ENCODE measurements at places on chromosomes 1 and 21.

DNA sequence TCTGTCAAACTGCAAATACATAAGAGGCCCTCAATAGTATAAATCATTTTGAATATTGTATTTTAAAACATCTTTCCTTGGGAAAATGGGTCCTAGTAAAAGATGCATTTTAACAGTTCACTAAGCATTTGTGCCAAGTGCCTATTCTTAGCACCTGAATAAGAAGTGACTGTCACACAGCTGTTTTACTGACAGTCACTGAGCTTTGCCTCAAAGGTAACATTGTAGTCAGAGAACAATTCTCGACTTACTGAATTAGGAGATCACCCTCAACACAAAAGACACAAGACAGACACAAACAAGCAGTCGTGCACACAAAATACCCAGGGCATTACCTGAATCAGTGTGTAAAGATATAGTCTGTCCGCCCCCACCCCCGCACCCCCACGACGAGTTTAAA, 408 bp downstream of the ESRRG start:
- DNase-seq, result no peak

- DNase-seq, result no peak
These were observed at the start of the genes SHE and TDRD10 for GRCh38 chr1:154502066-154502743. Gene SHE (minus strand): TSS chr1:154502412. CDS start chr1:154502026, 386 bp downstream. Gene TDRD10 (plus strand): TSS chr1:154502219. CDS start chr1:154506904, 4,685 bp downstream.

DNA sequence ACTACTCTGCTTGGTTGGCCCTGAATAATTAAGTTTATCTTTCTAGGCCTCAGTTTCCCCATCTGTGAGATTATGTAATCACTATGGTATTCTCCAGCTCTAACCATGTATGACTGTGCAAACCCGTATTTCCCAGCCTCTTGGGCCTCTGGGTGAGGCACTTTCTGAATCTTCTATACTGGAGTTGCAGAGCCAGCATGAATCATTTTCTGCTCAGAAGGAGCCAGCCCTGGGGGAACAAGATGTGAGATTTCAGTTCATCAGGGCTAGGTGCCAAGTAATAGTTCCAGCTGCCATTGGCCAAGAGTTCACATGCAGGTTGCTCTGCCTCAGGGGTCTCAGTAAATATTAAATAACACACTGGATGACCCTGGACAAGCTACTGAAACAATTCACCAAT, 47.7 kb upstream of the USP24 start:
- no peak for DNase-seq

GRCh38 chr1:6509220-6509918, 17.9 kb upstream of the PLEKHG5 start:
- DNase-seq, result no peak

- no peak for DNase-seq
These were observed 40.7 kb upstream of the BCAR3 start for GRCh38 chr1:93722081-93723031.

GRCh38 chr1:22076346-22076745, 23.8 kb downstream of the CDC42 start:
- no peak for DNase-seq

DNA sequence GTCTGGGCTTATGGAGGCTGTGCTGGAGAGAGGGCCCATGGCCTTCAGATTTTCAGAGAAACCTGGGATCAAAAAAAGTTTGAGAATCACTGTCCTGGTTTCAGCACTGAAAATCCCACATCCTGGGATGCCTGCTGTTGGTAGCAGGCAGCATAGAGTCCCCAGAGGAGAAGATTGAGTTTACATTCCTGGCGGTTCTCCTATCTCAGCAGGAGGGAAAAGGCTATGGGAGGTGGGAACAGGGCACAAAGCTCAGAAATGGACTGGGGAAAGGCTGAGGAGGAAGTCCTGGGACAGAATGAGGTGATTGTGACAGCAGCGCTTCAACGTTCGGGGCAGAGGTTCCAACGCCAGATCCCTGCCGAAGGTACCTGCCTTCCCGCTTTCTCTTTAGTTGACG, 103.4 kb downstream of the ETS2 start:
- DNase-seq, result no peak

DNA sequence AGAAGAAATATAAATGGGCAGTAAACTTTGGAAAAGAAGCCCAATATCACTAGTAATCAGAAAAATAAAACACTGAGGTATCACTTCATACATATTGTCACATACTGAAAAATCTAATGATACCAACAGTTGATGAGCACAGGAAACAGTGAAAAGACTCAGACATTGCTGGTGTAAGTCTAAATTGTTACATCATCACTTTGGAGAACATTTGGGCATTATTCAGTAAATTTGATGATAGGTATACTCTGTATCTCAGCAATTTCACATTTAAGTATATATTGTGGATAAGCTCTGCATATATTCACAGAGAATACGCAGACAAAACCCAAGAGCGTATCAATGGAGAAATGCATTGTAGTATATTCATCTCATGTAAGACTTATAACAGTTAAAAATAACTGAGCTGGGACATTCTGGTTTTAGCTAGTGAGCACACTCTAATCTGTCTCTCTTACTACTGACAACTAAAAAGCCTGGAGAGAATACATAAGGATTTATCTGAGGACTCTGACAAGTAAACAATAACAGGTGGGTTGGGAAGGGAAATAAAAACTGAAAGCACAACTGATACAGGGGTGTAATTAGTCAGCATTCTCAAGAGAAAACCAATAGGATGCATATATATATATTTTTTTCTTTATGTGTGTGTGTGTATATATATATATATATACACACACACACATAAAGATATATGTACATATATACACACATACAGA, 212.7 kb upstream of the JUN start:
- DNase-seq, result no peak

GRCh38 chr1:233673947-233674431, 60.1 kb downstream of the KCNK1 start:
- no peak for DNase-seq

DNA sequence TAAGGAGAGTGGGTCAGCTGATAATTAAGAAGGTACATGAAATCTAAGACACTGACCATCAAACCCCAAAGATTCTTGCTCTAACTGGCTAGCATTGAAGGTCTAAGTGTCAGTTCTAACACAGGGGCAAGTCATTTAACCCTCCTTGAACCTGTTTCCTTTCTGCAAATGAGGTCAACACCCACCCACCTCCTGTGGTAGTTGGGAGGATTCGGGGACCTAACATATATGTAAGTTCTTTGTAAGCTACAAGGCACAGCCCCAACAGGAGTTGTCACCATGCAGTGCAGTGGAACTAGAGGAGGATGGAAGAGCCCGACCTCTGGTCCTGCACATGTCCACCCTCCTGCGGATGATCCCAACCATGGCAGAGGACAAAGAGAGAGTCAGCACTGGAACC, 2.4 kb downstream of the NUDT17 start:
- DNase-seq, result no peak

DNA sequence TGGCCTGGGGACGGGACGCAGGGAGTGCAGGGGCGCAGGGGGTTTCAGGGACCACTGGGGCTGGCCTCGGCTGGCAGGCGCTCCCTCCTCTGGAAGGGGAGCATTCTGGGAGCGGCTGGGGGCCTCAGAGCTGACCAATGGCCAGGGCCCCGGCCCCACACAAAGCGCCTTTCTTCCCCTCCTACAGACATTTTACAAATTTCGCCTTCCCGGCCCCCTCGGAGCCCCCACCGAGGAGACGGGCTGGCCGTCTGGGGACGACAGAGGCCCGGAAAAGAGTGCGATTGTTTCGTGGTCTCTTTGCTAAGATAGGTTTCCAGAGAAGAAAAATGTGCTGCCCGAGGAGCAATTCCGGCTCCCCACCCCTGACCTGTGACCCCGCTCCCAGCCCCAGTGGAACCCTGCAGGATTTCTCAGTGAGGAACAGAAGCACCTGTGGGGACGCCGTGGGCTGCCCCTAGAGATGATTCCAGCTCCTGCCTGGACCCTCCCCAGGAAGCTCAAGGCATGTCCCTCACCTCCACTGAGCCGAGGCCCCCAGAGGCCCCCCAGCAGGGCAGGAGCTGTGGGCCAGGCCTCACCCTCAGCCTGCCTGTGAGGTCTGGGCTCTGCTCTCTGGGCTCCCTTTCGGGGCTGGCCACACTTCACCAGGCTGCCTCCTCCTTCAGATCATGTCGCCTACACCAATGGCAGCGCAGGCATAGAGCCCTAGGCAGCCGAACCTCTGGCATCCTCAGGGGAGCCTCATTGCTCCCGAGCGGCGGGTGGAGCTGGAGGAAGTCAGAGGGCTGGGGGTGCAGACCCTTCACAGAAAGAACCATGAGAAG, 15.0 kb upstream of the PLEKHG5 start:
- no peak for DNase-seq

DNA sequence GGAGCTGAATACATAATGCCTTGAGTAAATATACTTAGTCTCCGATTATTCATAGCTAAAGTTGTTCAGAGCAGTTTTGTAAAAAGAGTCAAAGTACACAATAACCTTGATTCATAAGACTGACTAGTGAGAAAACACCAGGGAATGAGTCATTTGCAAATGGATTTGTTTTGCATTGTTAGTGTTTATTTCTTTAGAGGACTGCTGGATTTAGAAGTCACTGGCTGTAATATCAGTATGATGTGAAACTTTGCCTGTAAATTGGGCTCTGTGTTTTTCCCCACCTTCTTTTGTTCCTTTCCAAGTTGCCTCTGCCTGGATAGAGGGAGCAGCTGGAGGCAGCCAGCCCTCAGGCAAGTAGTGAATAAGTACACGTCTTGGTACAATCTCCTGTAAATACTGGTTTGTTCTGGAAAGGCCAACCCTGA, 474.7 kb downstream of the NUF2 start:
- no peak for DNase-seq

DNA sequence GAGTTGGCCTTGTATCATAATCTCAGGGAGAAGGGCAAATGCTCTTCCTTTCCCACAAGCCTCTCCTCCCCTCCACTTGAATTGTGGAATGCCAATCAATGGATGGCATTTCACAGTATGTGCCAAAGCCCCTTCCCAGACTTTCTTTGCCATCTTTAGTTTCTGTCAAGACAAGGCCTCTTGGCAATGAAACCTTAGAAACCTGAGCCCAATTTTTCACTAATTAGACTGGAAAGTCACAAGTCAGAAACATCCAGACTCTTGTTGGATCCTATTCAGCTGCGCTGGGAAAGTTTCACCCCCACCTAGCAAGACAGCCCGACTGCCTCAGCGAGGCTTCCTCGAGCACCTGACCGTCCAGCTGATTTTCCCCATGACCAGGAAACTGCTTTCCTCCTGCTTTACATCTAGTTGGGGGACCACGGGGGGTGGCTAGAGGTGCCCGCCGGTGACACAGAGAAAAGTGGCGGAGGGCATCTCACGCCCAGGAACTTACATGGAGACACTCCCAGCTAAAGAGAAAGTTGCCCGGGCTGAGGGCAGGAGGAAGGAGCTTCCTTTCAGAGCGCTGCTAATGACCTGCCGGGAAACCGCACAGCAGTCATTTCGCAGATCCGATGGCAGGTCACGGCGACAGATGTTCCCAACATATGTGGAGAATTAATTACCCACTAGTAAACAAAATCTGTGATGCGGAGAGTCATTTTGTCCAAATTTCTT, 302.6 kb upstream of the RRP15 start:
- no peak for DNase-seq

- no peak for DNase-seq
These were observed 7.0 kb upstream of the IL23R start for GRCh38 chr1:67159233-67159632.

GRCh38 chr21:33229099-33229783, 497 bp upstream of the IFNAR2 start:
- no peak for DNase-seq

DNA sequence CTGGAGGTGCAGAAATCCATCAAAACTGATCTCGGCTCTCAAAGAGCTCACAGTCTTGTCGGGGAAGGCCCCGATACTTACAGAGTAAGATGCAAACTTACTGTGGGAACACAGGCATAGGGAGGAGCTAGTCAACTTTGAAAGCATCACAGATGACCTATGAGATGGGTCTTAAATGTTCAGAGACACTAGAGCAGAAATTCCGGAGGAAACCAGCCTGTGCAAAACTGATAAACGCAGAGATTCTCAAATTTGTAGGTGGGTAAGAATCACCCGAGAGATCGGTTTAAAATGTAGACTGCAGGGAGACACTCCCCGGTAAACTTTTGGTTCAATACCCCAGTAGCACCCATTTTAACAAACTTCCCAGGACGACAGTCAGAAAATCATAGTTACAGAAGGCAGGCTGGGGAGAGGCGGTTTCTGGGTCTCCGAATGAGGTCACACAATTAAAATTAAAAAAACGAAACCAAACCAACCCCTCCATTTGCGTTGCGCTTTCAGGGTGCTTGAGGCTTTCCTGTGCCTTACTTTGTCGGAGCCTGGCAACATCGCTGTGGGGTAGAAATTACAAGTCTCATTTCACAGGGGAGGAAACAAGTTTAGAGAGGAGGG, 755 bp upstream of the THRAP3 start:
- DNase-seq, result no peak

- no peak for DNase-seq
These were observed 35.4 kb downstream of the CXADR start for GRCh38 chr21:17548262-17548661.

GRCh38 chr21:21668198-21668597, 670.0 kb downstream of the NCAM2 start:
- DNase-seq, result no peak

DNA sequence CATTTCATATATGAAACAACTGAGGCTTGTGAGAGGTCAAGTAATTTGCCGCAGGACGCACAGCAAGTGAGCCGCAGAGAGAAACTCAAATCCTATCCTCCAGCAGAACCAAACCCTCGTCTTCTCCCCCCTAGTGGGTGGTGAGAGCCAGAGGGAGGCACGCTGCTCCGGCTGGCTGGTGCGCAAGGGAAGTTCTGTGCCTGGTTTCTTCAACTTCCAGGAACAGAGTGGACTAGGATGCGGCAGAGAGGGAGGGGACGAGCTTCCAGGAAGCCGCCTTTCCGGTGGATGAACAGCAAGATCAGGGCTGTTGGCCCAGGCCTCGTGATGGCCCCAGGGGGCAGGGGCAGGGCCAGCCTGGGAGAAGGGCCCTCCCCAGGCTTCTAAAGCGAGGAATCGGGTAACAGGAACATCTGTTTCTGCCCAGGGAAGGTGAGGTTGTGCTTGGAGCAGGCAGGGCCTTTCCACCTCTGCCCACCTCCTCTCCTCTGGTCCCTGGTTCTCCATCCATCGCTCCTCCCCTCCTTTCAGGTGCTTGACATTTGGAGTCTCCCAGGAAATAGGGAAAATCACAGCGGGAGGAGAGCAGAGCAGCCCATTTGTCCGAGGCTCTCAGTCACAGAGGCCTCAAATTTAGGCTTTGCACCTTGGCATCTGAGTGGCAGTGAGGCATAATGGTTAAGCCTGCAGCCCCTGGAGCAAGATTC, 16.8 kb upstream of the PDIK1L start:
- DNase-seq, result peak; percentile 13

DNA sequence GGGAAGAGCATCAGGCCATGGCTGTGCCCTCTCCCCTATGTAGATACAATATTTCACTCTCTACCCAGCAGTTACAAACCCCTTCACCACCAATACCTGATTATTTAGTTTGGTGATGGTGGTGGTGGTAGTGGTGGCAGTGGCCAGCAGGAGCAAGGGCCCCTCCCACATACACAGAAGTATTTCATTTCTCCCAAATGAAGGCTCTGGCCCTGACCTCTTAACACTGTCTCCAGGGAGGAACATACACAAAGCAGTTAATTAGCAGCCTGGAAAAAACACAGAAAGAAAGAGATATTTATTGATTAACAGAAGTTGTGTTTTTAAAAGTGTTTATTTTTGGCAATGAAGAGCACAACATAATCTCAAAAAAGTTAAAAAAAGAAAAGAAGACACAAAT, 212.7 kb upstream of the SAMSN1 start:
- DNase-seq, result no peak
